ENCODE measurements at places on chromosomes 13 and 19.

DNA sequence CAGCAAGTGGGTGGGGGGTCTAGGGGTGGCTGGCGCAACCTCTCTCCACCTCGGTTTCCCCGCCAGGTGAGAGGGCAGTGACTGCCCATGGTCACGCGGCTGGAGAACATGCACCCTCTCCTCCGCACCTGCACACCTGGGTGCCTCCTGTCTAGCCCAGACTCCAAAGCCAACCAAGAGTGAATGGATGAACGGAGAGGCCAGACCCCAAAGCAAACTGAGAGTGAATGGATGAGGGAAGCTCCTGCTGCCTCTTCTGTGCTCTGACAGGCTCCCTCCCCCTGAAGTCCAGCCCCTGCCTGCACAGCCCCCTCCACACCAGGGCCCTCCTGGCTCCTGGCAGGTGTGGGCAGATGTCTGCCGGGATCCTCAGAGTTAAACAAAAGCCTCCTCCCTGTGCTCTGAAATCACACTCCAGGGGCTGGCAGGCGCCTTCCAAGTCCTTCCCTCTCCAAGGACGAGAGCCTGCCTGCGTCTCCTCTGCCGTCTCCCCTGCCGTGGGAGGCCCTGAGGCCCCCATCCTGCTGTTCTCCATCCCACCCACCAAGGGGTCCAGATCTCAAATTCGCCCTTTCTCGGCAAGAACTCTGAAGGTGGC is 2.2 kb downstream of the SBNO2 start:
- no peak for DNase-seq

GRCh38 chr13:45332036-45332830 is 8.8 kb downstream of the TPT1 start:
- no peak for DNase-seq

DNA sequence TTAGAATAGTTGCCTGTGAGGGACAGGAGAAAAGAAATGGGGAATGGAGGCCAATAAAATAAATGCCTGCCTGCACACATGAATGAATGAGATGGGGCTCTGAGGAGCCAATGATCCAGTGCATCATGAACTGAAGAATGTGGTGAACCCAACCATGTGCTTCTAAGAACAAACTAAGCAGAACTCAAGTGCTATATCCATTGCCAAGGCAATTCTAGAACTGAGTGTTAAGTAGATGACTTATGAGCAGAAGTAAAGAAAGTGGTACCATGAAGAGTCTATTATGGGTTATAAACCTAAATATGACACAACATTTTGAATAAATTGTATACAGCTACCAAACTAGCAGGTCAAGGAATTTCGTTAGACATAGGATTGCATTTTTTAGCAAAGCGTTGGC is 186.1 kb downstream of the KATNAL1 start:
- no peak for DNase-seq

GRCh38 chr13:61162636-61163035 is 253.0 kb downstream of the PCDH20 start:
- DNase-seq, result no peak

- no peak for DNase-seq
These were observed 27.6 kb downstream of the C19orf47 start for GRCh38 chr19:40320558-40320935.

GRCh38 chr13:42279080-42279479 is 7.1 kb downstream of the AKAP11 start:
- no peak for DNase-seq

DNA sequence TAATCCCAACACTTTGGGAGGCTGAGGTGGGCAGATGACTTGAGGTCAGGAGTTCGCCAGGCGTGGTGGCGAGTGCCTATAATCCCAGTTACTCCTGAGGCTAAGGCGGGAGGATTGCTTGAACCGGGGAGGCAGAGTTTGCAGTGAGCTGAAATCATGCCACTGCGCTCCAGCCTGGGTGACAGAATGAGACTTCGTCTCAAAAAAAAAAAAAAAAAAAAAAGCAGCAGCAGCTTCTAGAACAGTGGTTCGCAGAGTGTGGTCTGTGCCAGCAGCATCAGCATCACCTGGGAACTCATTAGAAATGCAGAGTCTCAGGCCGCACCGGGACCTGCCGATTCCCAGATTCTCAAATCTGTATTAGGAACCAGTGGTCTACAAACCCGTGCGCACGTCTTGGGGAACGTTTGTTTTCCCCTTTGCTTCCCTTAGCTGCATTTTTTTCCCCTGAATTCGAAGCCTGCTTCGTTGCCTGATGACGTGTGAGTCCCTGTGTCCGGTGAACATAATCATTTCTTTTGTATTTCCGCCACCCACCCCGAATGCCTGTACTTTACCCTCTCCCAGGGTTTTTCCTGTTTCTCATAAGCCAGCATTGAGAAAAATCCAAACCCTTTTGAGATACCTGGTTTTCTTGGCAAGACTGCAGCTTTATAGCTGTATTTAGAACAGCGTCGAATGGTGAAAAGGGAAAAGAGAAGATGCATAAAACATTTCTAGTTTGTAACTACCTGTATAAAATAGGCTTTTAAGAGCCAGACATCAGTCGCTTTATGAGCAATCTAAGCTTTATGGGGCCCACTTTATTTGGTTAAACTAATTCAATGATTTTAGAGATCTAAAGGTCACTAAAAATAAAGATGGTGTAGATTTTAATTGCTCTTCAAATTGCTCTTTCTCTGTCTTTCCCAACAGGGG is 49.8 kb downstream of the BICRA start:
- DNase-seq, result no peak

GRCh38 chr13:58239774-58240268 is 608.3 kb downstream of the PCDH17 start:
- no peak for DNase-seq

- DNase-seq, result no peak
These were observed 8.6 kb downstream of the TLE2 start for GRCh38 chr19:3020321-3020960.

DNA sequence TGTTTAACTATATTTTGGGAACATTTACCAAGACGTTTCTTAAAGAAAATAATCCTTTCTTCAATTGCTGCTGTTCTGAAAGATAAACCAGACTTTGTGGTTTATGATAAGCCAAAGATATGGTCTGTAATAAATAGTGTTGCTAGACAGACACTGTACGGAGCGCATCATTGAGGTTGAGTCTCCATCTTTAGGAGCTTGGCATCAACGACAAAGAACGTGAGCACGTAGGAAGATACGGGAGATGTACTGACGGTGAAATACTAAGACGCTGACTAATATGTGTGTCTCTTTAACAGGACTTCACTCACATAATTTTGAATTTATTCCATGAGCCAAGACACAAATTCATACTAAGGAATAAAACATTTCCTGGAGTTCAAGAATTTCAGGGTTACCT is 16.2 kb downstream of the TEX29 start:
- no peak for DNase-seq

Measured in NCI-H524 (cell line).